Osteocyte (in vitro differentiated cells): ENCODE measurements at places on chromosomes 1 and 21. TPM values are rescaled to one million over a fixed set of nuclear protein-coding genes. Genes with fewer than 3 reads are reported as not detected.
A peak's percentile ranks its signal among the peaks of the same experiment; 100 is the strongest.

Gene HJV
- not detected in 2 replicates for total RNA-seq

Gene F5
- not detected in 2 replicates for total RNA-seq

DNA sequence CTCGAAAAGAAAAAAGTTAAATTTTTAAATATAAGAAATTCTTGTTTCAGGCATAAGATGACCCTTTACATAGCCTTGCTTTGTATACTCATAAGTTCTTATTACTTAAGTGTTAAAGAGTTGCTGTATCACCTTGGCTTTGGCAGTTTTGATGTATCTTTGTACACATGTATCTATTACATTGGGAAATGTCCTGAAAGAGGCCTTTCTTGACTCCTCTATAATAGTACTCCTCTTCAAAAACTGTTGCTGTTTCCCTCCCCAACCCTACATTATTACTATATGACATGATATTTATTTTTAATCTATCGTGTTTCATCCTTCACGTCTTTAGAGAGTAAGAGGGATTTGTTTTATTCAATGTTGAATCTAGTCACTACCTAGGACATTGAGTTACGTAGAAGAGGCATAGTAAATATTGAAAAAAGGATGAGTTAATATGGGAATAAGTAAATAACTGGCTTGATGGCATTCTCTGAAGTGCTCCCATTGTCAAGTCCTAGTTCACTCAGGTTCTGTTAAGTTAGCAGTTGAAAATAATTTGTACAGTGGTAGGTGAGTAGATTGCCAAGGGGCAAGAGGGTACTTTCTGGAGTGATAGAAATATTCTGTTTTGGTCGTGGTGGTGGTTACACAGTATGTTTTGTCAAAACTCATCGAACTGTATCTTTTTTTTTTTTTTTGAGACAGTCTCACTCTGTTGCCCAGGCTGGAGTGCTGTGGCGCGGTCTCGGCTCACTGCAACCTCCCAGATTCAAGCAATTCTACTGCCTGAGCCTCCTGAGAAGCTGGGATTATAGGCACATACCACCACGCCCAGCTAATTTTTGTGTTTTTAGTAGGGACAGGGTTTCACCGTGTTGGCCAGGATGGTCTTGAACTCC is 8.2 kb downstream of the THRAP3 start:
- no peak for DNase-seq

DNA sequence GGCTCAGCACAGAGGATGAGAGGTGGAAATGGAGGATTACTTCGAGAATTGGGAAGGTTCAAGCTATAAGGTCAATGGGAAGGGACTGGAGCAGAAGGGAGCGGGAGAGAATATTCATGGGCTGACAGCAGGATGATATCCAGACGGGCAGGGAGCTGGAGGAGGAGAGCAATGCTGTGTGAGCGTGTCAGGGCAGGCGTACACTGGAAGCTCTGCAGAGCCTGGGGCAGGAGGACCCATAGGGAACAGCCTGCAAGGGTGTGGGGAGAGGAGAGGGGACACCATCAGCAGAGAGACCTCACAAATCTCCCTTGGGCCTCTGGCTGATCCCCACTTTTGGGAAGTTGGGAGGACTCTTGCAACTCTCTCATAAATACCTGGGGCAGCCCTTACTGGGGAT is 13.7 kb downstream of the CSF1 start:
- no peak for DNase-seq

DNA sequence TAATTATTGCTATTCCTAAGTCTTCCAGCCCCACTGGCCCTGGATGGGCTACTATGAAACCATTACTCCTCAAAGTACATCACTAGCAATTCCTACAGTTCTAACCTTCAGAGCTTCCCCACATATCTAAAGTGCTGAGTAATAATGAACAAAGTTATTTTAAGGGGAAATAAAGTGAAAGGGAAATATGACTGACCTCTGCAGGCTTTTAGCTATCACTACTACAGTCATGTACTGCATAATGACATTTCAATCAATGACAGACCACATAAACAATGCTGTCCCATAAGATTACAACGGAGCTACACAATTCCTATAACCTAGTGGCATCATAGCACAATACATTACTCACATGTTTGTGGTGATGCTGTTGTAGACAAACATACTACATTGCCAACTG is 32.5 kb upstream of the ASPM start:
- no peak for DNase-seq

DNA sequence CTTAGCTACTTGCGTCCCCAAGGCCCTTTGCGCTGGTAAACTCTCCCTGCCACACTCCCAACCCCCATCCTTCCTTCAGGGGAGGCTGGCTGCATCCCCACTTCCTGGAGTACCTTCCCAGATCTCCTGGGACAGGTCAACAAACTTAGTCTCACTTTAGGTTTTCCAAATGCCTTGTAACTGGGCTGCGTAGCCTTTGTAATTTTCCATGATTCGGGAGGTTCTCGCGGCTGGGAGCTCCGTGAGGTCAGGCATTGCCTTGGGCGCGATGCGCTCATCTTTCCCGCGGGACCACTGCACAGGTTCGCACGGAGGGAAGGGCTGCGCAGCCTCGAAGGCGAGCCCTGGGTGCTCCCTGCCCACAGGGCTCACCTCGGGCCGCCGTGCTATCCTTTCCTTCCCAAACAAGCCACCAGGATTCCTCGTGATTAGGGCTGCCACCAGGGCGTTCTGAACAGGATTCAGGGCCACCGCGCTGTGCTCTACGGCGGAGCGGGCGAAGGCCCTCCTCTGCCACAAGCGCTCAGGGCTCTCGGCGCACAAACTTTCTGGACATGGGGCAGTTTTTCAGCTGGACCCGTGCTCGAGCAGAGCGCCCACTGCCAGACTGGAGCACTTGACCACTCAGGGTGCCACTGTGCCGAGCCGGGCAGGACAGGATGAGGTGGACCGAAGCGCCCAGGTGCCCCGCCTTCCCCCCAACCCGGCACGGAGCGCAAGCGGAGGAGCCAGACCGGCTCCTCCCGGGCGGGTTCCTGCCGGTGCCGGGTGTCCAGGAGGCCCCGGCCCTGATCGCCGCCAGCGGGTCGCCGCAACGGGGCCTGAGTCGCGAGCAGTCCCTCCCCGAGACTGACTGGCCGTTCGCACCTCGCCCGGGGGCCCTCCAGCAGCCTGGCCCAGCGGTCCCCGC is 1.1 kb downstream of the TMPRSS2 start:
- no peak for DNase-seq

GRCh38 chr1:89643577-89643976 is 10.7 kb downstream of the LRRC8C start:
- DNase-seq: no peak

GRCh38 chr1:39984951-39985350 is 30.0 kb downstream of the MFSD2A start:
- DNase-seq: no peak

GRCh38 chr1:5570931-5571330 is 421.3 kb downstream of the NPHP4 start:
- DNase-seq: no peak

DNA sequence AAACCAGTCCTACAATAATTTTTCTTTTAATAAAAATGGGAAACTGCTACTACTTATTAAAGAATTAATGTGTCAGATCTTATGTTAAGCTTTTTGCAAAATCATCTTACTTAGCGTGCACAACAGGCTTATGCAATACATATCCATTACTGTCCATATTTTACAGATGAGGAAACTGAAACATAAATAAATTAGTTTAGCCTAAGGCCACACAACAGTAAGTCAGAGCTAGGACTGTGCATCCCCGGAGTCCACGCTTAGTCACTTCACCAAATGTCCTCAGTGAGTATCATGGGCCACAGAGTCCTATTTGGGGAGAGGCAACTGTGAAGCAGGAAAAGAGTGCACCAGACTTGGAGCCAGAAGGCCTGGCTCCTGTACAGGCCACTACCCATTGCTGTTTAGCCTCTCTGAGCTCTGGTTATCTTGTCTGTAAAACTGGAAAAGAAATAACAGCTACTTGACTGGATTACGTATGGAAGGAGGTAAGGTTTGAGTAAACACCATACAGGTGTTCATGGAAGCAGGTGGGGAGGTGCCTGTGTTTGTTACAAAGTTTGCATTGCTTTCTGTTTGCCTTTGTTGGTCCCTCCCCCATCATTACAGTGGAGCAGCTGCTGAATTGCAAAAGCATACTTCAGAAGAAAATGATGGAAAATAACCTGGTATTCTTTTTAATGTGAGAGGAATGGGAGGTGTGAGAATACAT is 192.8 kb downstream of the FCRL5 start:
- no peak for DNase-seq

DNA sequence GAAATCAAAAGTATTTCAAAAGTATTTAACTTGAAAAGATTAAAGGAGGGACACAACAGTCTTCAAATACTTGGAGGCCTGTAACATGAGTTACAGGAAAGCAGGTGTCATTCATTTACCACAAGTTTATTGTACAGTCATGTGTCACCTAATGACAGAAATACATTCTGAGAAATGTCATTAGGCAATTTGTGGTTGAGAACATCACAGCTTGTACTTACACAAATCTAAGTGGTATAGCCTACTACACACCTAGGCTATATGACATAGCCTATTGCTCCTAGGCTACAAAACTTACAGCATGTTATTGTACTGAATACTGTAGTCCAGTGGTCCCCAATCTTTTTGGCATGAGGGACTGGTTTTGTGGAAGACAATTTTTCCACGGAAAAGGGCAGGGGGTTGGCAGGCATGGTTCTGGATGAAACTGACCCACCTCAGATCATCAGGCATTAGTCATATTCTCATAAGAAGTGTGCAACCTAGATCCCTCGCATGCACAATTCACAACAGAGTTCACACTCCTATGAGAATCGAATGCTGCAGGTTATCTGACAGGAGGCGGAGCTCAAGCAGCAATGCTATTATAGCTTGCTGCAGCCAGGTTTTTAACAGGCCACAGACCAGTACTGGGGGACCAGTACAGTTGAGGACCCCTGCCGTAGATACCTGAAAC is 25.0 kb upstream of the PHTF1 start:
- DNase-seq: no peak

- peak; percentile 48 for DNase-seq
Measured at GRCh38 chr1:115467790-115468189, 129.7 kb upstream of the NGF start.

DNA sequence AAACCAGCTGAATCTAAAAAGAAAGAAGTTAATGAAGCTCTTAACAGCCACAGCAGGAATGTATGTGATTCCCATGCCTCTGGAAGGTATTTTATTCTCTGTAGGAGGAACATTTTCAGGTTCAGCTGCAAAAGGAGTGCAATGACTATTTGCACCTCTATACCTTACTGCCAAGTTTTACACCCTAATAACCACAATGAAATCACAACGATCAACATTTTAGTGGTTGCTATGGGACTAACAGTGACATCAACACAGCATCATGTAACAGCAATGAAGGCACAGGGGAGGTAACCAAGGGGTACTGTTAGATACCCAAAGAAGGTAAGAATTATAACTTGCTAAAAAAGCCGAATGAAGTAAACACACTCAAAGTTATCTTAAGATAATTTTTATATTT is 116.3 kb upstream of the HP1BP3 start:
- DNase-seq: no peak

- no peak for DNase-seq
Measured at GRCh38 chr21:43269440-43269839, 100.6 kb downstream of the CRYAA start.

GRCh38 chr21:34617753-34618339 is 2.9 kb upstream of the RCAN1 start:
- no peak for DNase-seq

DNA sequence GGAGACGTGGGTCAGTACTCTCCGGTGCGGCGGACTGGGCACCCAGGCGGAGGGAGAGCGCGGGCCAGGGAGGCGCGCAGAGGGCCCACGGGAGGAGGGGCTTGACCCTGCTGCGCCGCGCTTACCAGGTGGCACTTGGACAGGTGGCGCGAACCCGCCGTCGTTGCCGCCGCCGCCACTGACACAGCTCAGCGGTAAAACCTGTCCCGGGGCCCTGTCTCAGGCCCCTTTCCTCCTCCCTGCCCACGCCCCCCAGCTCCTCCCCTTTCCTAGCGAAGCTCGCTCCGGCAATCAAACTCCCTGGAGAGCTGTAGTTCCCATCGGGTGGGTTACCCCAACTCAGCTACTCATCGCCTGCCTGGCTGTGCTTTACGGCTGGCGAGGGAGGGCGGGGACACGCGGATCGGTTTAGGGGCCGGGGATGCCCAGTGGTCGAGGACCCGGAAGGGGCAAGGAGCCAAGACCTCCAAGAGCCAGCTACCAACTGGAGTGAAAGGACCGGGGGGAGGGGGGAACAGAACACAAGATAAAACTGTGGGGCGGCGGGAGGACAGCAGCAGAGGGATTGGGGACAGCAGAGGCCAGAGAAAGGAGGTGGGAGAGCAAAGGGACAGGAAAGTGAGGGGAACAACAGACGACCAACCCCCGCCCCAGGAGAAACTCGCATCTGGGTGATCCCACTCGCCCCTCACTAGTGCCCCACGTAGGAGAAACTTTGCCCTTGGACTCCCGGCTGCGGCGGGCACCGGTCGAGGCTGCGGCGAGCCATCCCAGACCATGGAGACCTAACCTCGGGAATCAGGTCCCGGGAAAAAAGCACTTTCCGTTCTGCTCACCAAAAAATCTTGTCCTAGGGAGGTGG is 2.9 kb downstream of the GFI1 start:
- DNase-seq: no peak

DNA sequence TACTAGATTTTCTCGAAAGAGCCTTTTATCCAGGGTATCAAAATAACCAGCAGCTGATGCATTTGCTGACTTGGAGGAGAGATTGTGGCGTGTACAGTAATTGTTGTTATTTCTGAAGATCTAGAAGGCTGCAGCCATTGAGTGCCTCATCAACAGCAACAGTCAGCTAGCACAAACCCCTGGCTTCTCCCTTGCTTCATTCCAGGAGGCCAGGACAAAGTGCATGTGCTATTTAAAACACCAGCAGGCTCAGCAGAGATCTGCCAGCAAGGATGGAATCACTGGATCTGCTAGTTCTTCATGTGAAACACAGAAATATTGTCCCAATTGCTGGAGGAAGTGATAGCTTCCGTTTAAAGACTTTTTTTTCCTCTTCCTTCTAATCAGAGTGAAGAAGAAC is 2.8 kb upstream of the NGF start:
- no peak for DNase-seq

DNA sequence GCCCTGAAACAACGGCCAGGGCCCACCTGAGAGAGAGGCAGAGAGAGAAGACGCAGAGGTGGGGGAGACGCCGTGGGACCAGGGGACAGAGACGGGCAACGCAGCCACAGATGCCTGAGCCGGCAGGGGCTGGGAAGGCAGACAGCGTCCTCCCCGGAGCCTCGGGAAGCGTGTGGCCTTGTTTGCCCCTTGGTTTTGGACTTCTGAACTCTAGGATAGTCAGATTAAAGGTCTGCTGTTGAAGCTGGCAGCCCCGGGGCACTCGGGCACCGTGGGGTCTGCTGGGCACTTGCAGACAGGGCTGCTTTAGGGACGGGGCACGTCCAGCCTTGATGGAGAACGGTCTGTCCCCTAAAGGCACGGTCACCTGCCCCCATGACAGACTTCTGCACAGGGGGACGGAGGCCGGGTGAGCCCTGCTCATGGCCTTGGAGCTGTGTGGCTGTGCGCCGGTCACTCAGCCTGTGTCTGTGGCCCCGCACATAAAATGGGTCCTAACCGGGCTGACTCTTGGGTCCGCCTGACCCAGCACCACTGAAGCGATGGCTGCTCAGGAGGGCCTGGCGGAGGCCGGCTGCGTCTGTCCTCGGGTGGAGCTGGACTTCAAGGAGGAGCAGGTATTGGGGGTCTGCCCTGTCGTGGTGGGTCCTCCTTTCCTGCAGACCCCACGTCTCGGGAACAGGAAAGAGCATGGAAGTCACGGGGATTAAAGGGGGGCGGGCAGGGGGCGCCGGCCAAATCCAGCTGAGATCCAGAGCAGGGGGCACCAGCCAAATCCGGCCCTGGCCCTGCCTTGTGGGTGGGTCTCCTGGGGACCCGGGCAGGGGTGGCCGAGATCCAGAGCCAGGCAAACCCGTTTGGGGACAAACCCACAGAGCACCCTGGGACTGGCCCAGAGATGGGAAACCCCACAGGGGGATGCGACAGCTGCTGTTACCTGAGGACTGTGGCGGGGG is 9.6 kb upstream of the RNF223 start:
- DNase-seq: peak; percentile 84
